ENCODE measurements at places on chromosomes 5 and 9.

GRCh38 chr5:44361342-44362001 lies 27.7 kb downstream of the FGF10 start:
- DNase-seq: no peak

DNA sequence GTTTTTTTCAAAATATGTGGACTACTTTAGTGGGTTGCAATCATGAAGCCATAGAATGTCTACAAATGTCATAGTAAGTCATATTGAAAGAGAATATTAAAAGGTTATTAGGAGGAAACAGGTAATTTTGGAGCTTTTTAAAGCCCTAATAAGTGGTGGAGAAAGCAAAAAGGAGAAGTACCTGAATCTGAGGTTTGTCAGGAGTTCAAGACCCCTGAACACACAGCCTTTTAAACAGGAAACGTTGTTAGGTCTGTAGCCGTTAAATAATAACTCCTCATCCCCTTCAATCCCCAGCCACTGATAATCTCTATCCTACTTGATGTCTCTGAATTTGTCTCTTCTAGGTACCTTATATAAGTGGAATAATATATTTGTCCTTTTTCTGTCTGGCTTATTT lies 51.1 kb downstream of the SPEF2 start:
- DNase-seq: no peak

GRCh38 chr5:139312075-139312474 lies 18.5 kb downstream of the MATR3 start:
- no peak for DNase-seq

DNA sequence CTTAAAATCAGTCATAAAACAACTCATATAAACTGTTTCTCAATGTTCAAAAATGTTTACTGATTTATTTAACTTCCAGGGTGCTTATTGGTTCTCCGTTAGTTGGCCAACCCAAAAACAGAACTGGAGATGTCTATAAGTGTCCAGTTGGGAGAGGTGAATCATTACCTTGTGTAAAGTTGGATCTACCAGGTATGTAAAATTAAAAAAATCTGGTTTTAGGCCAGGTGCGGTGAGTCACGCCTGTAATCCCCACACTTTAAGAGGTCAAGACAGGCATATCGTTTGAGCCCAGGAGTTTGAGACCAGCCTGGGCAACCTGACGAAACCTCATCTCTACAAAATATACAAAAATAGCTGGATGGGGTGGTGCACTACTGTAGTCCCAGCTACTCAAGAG lies 73.7 kb downstream of the ITGA1 start:
- no peak for DNase-seq

DNA sequence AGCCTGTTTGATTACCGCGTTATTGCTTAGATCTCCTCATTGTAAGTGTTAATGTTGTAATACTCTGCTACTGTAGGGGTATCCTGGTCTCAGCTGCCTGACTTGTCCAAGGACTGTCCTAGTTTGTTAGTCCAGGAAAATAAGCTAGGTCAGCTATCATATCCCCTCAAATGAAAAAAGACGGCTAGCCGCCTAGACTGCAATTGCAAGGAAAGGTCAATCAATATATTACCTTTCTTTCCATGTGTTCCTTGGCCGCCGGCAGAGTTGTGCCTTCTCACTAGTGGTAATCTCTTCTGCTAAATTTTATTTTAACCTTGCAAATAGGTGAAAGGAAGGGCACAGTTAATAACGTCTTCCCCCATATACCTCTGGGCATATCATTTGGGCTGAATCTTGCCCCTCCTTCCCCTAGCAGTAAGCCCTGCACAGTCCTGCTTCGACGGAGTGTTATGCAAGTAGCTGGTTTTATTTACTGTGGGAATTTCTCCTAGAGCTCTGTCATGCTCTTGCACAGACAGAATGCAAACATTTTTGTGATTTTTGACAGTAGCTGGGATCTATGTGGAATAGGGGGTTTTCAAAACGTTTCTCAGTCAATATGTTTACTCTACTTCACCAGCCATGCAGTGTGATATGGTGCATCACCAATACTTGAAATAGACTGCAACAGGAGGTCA lies 288.5 kb downstream of the MAST4 start:
- no peak for DNase-seq

GRCh38 chr9:115923410-115923809 lies 230.2 kb upstream of the PAPPA start:
- DNase-seq: no peak

- DNase-seq: no peak
Observed at GRCh38 chr9:7844242-7844641, 44.7 kb upstream of the DMAC1 start.

DNA sequence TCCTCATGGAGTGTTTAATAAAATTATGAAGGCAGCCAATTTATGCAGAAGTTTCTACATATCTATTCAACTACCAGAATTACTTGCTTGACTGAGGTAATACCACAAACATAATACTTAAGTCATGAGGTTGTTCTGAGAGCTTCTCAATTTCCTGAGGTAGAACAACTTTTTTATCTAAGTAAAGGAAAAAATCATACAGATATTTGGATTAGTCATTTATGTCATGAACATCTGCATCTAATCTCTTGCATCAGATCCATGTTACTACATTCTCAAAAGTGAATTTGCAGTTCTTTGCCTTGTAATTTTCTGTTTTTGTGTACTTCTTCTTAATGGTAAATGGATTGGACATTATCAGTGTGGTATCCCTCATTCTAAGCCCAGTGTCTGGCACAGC lies 60.4 kb upstream of the RGMB start:
- DNase-seq: no peak

DNA sequence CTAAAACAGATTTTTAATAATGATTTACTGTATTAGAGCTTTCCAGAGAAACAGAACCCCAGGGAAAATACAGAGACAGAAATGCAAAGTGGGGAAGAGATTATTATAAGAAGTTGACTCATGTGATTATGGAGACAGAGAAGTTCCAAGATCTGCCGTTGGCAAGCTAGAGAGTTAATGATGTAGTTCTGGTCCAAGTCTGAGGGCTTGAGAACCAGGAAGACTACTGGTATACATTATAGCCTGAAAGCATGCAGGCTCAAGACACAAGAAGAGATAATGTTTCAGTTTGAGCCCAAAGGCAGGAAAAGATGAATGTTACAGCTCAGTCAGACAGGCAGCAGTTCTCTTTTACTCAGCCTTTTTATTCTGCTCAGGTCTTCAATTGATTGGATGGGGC lies 98.8 kb upstream of the NFIL3 start:
- DNase-seq: no peak
